Stimulated activated CD8-positive, alpha-beta memory T cell treated with anti-CD3 and anti-CD28 coated beads, Interleukin-4, amount 100 ng/mL, for 24 hours (primary cell): ENCODE measurements at places on chromosomes 6 and 20.

- DNase-seq, result no peak
Measured at GRCh38 chr6:12182676-12183075, 107.5 kb upstream of the EDN1 start.

DNA sequence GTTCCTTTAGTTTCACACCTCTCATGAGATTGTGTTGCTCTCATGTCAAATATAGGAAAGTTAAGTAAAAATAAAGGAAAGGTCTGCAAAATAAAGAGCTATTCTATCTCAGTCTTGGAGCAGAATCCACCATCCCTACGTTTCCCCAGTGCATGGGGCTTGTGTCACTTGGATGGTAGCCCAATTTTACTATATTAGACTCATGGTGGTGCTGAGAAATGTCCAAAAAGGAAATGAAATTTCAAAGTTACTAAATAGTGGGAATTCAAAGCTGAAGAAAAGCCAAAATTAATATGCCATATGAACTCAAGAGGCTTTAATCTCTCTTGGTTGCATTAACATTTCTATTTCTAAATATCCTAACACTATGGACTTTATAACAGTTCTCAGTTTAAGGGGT lies 1283.3 kb upstream of the GJE1 start:
- DNase-seq, result no peak

DNA sequence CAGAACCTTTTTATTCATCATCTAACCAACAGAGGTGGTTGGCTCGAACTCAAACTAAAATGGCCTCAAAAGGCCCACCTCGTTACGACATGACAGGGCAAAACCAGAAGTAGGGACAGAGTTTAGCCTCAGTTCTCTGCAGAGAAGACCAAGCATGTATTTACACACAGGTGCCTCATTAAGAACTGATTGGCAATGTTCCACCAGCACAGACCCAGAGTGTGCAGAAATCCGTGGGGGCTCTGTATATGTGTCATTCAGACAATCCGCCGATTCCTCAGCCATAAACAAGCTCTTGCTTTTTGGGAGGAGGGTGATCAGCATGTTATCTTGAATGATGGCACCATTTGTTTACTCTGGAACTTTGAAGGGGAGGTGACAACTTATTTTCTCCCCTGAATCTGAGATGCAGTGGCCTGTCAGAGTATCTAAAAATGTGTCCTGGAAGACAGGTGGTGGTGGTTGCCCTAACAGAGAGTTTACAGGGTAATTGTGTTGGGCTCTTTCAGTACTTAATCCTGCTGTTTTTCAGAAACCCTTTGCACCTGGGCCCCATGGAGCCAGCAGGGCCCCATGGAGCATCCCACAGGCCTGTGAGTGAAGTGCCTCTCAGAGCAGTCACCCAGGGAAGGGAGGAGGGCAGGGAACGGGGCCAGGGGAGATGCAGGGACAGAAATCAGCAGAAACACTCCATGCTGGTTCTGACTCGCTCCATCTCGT lies 29.1 kb upstream of the C20orf203 start:
- DNase-seq, result no peak

- DNase-seq, result no peak
Measured at GRCh38 chr20:57167971-57168701, 98.3 kb downstream of the BMP7 start.

GRCh38 chr6:88045521-88046136 lies 2.0 kb upstream of the SPACA1 start:
- DNase-seq, result no peak

DNA sequence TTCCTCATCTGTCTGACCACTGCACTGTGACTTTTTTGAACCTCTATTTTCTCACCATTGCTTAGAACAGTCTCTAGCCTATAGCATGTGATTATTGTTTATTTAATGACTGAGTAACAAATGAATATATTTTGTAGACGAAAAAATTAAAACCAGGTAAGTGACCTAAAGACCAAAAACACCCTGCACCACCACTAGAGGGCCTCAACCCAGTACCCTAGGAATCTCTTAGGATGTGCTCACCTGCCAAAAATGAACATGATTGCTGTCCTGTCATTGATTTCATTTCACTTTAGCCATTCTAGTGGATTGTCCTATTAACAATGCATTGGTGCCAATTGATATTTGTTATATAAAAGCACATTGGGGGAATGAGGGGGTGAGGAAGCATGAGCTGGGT lies 199.1 kb downstream of the COL9A1 start:
- no peak for DNase-seq

DNA sequence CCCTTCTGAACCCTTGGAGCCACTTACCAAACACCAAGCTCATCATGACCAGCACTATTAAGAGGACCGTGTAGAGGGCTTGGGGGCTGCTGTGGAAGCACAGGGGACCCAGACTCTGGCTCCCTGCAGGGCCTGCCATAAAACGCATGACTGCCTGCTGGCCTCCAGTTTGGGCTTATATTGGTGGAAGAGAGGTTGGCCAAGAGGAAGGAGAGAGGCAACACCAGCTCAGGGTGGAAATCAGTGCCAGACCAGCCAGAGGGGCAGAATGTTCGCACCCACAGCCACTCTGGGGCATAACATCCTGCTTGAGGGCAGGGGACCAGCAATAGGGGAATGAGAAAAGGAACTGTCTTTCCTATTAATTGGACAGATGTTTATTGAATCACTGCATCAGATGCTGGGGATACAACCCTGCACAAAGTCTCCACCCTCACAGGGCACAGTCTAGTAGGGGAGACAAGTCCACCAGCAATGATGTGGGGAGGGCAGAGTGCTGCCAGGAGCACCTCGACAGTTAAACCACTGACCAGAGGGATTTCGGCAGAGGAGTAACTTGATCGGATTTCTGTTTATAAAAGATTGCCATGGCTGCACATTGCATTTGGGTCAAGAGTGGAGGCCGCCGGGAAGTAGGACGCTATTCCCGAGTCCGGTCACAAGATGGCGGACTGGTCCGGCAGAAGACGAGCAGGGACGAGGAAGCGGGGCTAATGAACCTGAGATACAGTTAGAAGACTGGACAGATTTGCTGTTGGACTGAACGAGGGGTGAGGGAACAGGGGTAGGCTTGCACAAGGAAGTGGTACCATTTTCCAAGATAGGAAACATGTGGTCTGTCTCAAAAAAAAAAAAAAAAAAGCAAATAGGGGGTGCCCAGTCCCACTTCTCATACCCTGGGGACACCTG lies at the start of gene LY6G5C:
TSS of gene LY6G5C (minus strand) at position 842 of the 909 bp plus-strand sequence. CDS start at position 148, 694 bp downstream.
- DNase-seq, result no peak

- DNase-seq, result no peak
Measured at GRCh38 chr20:24842918-24843715, 106.0 kb upstream of the CST7 start.

GRCh38 chr20:6566821-6567220 lies 200.7 kb upstream of the BMP2 start:
- DNase-seq, result no peak

DNA sequence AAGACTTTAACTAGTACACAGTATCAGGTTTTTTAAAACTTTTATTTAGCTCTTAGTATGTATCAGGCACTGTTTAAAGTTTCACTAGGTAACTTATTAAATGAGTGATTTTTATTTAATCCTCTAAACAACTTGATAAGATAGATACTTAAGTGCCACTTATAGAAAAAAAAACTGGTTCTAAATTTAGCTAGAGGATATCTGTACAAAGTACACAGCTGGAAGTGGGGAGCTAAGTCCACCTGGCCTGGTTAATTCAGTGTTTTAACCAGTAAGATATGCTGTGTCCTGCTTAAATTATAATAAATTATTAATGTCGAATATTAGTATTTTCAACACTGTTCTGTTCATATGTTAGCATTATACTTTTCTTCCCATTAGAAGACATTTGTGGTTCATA lies 37.5 kb downstream of the SYCP2 start:
- DNase-seq, result no peak

- DNase-seq, result no peak
Measured at GRCh38 chr6:138970856-138971425, 17.1 kb downstream of the REPS1 start.

DNA sequence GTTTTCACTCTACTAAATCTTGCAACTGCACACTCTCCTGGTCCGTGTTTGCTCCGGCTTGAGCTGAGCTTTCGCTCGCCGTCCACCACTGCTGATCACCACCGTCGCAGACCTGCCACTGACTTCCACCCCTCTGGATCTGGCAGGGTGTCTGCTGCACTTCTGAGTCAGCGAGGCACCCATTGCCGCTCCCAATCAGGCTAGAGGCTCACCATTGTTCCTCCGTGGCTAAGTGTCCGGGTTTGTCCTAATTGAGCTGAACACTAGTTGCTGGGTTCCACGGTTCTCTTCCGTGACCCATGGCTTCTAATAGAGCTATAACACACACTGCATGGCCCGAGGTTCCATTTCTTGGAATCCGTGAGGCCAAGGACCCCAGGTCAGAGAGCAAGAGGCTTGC lies 98.6 kb upstream of the GPR6 start:
- DNase-seq, result no peak

DNA sequence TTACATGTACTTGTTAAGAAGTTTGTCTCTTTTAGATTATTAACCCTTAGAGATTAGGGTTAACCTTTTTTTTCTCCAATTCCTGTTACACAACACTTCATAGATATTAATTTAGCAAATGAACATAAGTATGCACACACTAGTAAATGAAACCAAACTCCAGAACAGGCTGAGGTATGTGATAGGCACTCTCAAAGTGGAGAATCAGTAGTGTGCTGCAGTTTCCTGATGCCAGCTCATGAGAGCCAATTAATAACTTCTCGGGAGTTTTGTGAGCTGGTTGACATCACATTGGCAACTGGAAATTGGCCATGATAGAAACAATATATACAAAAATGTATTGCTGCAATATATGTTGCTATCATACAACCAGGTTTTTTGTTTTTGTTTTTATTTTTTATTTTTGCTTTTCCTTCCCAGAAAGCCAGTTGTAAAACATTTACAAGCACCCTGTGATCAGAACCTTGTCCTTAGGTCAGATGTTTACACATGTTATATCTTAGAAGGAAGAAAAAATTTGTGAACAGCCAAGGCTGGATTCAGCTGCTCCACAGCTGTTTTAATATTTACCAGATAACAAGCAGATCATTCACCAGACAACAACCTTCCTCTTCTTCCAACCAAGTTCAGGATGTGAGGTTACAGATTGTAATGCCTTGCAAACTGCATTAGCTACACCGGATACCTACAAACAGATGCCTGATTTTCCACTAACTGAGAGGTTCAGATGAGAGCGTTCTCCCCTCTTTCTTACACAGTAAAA lies 42.4 kb upstream of the ECHDC1 start:
- DNase-seq, result no peak

DNA sequence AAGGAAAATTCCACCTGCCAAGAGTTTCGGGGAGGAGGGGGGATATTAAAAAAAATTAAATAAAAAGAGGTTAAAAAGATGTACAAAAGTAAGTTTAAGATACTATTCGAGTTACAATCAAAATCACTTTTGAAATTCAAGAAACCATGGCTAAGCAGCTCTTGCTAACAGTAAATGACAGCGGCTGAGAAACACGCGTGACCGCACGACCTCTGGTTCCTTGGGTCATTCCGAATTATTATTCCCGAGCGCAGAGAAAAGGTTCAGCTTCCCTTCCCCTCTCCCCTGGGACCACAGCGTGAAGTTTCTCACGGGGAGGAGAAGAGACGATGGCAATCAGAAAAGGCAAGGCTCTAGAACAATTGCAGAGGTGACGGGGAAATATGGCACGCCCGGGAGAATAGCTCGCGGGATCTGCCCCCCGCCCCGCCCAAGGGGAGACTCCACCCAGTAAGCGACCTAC lies 496 bp downstream of the TMEM242 start:
- DNase-seq, result peak; percentile 71

- no peak for DNase-seq
Measured at GRCh38 chr6:91464201-91464600, 877.3 kb upstream of the MAP3K7 start.

- no peak for DNase-seq
Measured at GRCh38 chr6:10633216-10633615, 61.2 kb downstream of the C6orf52 start.

- no peak for DNase-seq
Measured at GRCh38 chr6:169793408-169793807, 42.0 kb downstream of the ERMARD start.

GRCh38 chr6:39896701-39897100 lies 37.6 kb downstream of the MOCS1 start:
- DNase-seq, result no peak

DNA sequence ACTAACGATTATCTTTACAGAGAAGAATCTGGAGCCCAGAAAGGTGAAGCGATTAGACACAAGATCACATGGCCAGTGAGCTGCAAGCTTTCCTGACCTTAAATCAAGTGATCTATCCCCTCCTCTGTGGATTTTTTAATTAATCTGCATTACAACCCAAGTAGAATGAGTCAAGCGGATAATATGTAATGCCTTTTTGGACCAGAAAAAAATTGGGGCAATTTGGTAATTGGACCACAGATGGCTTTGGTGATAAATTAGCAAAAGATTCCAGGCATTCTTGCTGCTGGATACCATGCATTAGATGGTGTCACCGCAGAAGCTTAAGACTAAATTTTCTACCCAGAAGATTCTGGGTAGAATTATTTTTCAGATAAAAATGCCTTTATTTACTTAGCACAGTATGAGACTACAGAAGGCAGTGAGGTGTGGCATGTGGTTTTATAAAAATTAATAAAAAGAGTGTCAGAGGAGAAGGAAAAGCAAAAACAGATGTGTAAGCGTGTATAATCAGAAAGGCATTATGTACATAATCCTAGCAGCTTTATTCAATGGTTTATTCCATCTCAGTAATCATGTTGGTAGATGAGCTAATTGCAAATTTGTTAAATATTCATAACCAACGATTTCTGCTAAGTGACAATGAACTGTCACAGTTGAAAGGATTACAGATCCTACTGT lies 53.9 kb upstream of the PCSK2 start:
- no peak for DNase-seq

- DNase-seq, result no peak
Measured at GRCh38 chr6:3280866-3281465, 22.2 kb downstream of the PSMG4 start.

GRCh38 chr6:74638412-74638811 lies 567.4 kb downstream of the COL12A1 start:
- DNase-seq, result no peak

- DNase-seq, result no peak
Measured at GRCh38 chr6:52162940-52163908, 23.0 kb upstream of the IL17A start.

- no peak for DNase-seq
Measured at GRCh38 chr6:92763680-92764079, 655.7 kb downstream of the EPHA7 start.

- no peak for DNase-seq
Measured at GRCh38 chr6:12111363-12111670, 99.2 kb downstream of the HIVEP1 start.

GRCh38 chr6:7267466-7268091 lies 45.4 kb downstream of the SSR1 start:
- no peak for DNase-seq

- no peak for DNase-seq
Measured at GRCh38 chr6:84770521-84770920, 6.1 kb upstream of the TBX18 start.

GRCh38 chr6:66396549-66396948 lies 689.5 kb upstream of the EYS start:
- no peak for DNase-seq

GRCh38 chr6:161214722-161215121 lies 59.1 kb downstream of the AGPAT4 start:
- no peak for DNase-seq

DNA sequence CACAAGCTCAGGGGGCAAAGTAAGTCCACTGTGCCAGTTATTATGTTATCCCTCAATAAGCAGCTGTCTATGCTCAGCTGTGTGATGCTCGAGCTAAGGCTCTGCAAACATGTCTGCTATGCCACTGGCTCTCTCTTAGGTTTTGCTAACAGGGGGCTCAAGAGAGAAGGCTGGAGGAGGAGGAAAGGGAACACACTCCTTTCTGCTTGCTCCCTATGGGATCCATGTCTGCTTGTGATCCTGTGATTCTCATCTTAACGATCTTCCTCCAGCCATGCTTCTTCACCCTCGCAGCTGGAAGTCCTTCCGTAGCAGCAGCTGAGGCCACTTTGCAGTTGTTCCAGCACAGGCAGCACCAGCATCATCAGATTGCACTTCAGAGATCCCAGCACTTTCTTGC lies 37.0 kb upstream of the IGF2R start:
- no peak for DNase-seq
